ENCODE measurements at places on chromosomes 5 and 9. TPM values are rescaled to one million over a fixed set of nuclear protein-coding genes. Genes with fewer than 3 reads are reported as not detected.

DNA sequence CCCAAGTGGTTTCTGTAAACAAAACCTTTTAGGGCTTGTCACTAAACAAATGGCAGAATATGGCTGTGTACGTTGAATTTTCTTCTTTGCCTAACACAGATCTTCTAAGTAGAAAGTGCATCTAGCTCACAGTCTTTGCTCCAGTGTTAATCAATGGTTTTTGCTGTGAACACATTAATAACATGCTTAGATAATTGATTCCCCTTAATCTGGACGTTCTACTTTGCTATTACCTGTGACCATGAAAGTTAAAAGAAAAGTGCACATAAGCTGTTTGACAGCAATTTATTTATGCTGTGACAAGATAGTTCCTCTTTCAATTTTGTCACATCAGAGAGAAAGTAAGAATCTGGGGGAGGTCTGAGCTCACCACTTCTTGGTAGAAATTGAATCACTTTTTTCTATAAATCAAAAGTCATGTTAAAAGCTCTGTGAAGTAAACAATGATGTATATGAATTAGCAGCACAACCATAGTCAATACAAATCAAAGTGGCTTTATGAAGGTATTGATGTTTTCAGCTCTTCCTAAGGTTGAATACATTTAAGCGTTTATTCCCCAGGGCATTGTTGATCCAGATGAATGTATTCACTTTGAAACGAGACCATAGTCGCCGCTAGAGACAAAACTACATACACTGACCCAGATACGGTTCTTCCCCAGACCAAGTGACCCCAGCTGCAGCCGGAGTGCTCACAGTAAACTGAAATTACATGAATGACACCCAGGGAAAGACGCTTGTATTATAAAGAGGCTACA lies 174.6 kb upstream of the ZNF608 start:
- DNase-seq = no peak

DNA sequence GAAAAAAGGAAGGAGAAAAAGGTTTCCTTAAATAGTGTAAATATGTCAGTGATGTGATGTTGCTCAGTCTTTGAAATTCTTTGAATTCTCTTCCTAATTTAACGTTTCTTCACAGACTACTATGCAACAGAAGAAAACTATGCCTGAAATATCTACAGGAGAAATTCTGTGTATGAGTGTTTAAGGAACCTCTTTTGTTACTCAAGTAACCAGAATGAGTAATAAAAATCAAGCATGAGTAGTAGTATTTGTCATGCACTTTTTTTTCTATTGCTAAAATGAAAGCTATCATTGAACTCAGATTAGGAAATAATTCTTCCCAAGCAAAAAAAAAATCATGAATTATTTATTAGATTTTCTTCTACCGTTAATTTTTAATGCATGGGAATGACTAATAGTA lies 20.3 kb upstream of the THG1L start:
- DNase-seq = peak; percentile 41

DNA sequence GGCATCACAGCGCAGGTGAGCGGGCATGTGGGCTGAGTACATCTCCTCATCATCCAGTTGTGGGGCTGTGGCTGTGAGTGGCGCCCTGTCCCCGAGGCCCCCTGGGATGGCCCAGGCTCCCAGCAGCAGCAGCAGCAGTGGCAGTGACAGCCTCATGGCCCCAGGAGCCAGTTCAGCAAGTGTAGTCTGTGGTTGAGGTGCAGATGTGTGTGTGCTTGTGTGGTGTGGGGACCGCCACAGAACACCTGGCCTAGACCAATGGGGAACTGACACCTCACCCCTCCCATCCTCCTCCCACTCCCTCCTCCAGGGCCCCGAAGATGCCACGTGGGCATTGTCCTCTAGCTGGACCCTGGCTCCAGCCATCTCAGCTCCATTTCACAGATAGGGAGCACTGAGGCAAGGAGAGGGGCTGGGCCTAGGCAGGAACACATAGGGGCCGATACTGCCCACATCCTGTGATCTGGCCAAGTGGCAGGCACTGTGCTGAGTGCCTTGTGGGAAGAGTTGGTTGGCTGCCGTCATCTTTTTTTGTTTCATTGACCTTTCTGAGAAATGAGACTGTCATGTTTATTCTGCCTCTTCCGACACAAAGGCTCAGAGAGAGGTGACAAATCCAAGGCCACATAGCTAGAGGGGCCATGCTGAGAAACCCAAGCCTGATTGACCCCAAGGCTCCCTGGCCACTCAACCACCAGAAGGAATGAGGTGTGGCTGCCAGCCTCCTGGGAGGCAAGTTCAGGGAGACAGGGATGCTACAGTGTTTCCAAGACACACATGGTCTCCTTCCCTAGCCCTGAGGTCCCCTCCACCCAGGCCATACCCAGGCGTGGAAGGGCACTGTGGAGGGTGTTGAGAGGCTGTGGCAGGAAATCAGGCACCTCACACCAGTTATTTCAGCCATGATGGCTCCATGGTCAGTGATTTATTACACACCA lies at the start of gene MZB1:
TSS of gene MZB1 (minus strand) at position 213 of the 938 bp plus-strand sequence. CDS start at position 156, 57 bp downstream.
- DNase-seq = no peak

DNA sequence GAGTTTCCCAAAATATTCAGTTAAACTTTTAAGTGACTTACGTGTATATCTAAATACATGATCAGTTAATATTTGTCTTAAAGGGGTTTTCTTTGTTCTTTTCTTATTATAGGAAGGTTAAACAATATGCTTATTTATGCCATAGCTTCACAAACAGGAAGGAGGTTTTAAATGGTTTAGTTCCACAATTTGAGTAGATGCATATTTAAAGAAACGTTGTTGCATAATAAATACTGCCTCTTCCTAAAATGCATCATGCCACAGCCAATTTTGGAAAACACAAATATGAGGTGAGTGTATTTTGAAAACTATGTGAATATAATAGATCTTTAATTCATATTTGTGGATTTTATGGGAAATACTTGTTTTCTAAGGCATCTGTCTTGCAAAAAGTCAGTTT lies 2.5 kb upstream of the ADRB2 start:
- DNase-seq = no peak

OR1J2 gene
- total RNA-seq = not detected

GRCh38 chr9:132546148-132547051 lies 36.0 kb upstream of the BARHL1 start:
- peak; percentile 29 for DNase-seq

Data from RPMI7951 (cell line).